DND-41 (cell line): ENCODE measurements at places on chromosomes 2 and 18.

- DNase-seq, result no peak
Measured at GRCh38 chr2:22950431-22950830, 434.5 kb upstream of the KLHL29 start.

DNA sequence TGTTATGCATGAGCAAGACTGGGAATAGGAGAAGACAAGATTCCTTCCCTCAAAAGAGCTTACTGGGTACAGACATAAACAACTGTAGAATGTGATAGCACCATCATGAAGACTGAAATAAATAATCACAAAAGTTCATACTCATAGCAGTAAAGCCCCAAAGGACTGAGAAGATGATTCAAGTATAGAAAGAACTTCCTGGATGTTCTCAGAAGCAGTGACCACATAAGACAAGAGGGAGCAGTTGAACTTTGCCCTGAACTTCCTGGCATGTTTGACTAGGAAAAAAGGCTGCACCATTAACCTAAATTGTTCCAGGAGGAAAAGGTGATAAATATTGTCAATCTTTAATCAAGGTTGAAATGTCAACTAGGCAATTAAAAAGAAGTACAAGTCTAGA, 57.8 kb upstream of the CCDC141 start:
- DNase-seq, result no peak

GRCh38 chr2:60834270-60834717, 47.1 kb upstream of the REL start:
- no peak for DNase-seq

GRCh38 chr2:215668378-215668775, 232.5 kb upstream of the FN1 start:
- no peak for DNase-seq

DNA sequence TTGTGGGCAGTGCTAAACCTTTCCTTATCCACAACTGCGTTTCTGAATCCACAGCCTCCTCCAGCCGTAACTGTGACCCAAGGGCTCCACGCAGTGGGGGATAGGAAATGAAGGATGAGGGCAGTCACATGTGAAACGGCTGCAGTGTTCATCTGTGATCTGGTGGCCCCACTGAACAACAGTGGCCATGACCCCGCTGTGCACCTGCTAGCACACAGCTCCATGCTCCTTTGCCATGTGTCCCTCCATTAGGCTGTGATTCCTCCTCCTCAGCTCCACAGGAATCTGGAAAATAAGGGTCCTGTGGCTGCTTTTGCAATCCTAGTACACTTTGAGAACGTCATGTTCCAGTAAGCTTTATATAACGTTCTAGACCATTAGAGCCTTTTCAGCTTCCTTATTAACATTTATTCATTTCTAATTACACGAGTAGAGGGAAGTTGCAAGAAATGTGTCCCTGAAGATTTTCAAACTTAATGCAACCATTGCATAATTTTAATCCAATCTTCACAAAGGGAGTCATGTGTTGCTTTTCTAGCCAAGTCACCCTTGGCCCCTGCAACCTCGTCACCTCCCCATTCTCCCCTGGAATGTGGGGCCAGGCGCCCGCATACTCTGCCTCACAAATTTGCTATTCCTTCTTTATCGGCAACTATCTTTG, 7.1 kb upstream of the NAPG start:
- no peak for DNase-seq

GRCh38 chr2:122749405-122749804, 994.0 kb downstream of the TSN start:
- no peak for DNase-seq

- no peak for DNase-seq
Measured at GRCh38 chr18:46657115-46657955, at the start of gene LOXHD1. LOXHD1 (minus strand) TSS chr18:46657220; CDS start chr18:46657033, 187 bp downstream.

DNA sequence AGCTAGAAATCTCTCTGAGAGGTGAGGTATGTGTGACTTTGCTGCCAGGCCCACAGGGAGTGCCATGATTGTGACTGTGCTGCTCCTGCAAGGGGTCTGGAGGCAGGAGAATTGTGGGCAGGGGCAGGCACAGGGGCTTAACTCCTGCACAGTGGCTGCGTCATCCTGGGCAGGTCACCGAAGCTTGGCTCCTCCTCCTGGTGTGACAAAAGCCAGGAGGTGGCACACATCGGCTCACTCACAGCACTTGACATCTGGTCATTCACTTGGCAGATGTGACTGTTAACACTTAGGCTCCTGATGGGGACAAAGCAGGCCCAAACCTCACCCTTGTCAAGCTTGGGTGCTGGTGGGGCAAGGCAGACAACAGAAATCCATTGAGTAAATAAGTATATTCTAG, 36.4 kb upstream of the GLI2 start:
- DNase-seq, result no peak

- DNase-seq, result no peak
Measured at GRCh38 chr2:200624658-200625057, 38.8 kb downstream of the AOX1 start.

DNA sequence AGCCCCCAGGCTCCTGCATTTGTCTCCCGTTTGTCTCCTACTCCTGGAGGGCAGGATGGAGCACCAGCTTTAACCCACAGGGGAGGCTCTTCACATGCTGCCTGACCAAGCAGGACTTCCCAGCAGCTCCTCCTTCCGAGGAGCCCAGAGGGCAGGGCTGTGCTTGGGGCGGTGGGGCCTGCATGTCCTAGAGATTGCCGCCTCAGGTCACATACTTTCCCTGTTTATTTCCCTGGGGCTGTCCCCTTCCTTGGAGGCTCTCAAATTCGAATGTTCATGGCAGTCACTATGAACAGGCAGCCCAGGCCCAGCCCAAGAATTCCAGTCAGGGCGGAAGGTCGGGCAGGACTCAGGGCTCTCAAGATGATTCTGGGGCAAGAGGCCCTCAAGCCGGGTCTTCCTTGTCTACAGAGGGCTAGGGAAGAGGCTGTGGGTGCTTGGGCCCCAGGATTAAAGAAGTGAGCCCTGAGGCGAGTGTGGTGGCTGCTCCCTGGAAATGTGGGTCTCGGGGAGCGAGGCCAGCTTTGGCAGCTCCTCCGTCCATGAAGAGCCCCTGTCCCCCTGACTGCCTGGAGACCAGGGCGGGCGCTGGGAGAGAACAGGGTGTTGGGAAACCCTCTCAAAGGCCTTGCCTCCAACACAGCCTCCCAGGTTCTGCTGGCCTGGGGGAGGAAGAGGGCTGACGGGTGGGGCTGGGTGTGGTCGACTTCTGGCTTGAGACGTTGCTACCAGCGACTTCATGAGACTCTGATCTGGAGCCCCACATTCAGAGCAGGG, 48.9 kb upstream of the HPCAL1 start:
- no peak for DNase-seq

DNA sequence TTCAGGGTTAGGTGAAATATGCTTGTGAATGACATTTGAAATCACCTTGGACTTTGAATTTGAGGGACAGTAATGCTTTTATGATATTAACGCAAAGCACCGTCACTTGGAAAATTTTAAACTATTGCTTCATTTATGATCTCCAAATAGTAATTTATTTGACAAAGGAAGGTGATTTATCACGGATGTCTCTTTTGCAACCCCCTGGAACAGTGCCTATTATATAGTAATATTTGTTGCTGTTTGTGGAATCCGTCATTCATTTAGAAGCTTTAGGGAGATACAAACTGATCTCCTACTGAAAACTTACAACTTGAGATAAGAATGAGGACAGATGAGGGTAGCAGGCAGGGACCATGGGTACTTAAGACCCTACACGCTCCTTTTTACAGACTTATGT, 10.7 kb upstream of the ZEB2 start:
- no peak for DNase-seq

DNA sequence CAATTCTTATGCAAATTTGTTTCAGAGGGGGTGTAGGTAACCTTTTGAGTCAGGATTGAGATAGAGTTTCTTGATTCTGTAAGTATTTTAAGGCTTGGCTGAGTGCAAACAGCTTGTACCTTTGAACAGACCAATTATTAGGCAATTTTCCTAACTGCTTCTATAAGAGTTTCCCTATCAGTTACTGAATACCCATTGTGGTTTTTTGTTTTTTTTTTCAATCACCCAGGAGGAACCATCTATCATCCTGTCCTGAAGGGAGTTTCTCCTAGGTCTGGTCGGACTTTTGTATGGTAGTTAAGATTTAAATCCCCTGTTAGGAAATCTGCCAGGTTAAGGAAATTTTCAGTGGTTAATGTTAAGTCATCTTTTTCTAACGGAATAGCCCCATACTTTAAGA, 319.4 kb upstream of the SLC39A10 start:
- no peak for DNase-seq

DNA sequence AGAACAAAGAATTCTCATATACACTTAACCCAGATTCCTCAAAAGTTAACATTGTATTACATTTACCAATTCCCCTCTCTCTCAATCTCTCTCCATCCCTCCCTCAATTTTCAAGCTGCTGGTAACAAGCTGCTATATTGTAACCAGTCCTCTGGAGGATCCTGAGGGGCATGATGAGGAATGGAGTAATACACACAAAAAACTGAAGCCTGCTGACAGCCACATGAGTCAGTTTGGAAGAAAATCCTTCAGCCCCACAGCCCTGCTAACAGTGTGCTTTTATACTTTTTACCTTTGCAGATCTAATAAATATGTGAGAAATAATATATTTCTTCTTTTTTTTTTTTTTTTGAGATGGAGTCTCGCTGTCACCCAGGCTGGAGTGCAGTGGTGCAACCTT, 165.7 kb upstream of the RAB12 start:
- no peak for DNase-seq

- no peak for DNase-seq
Measured at GRCh38 chr2:173673640-173674039, 291.5 kb downstream of the SP3 start.

DNA sequence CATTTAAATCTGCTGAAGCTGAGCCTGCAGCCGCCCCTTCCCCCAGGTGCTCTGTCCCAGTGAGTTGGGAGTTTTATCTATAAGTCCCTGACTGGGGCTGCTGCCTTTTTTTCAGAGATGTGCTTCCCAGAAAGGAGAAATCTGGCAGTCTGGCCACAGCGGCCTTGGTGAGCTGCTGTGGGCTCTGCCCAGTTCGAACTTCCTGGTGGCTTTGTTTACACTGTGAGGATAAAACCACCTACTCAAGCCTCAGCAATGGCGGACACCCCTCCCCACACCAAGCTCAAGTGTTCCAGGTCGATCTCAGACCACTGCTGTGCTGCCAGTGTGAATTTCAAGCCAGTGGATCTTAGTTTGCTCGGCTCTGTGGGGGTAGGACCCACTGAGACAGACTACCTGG, 97.3 kb downstream of the ACAA2 start:
- DNase-seq, result no peak

- no peak for DNase-seq
Measured at GRCh38 chr2:73933194-73933593, 6.5 kb downstream of the DGUOK start.

- no peak for DNase-seq
Measured at GRCh38 chr2:127535422-127535901, at the start of gene MYO7B. MYO7B (plus strand) TSS chr2:127535683; CDS start chr2:127559723, 24,040 bp downstream.

- DNase-seq, result no peak
Measured at GRCh38 chr18:50992351-50992762, 24.5 kb downstream of the ELAC1 start.

- no peak for DNase-seq
Measured at GRCh38 chr2:204665207-204665606, 119.9 kb downstream of the PARD3B start.

GRCh38 chr2:20208476-20208859, 16.5 kb downstream of the SDC1 start:
- no peak for DNase-seq

DNA sequence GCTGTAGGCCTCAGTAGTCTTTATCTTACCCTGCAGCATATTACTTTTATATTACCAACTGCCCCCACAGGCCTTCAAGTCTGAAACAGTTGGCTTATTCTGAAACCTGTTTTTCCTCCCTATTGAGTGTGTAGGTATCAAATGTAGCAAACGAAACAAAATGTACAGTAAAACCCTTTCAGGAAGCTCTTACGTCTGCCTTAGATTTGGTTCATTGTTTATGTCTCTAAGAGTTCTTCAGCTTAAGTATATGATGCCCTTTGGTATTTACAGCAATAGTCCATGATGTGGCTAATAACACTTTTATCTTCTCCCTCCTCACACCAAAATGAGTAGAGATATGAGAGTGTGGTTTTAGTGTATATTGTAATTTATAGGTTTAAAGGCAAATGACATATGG, 108.8 kb downstream of the DOCK10 start:
- DNase-seq, result no peak

DNA sequence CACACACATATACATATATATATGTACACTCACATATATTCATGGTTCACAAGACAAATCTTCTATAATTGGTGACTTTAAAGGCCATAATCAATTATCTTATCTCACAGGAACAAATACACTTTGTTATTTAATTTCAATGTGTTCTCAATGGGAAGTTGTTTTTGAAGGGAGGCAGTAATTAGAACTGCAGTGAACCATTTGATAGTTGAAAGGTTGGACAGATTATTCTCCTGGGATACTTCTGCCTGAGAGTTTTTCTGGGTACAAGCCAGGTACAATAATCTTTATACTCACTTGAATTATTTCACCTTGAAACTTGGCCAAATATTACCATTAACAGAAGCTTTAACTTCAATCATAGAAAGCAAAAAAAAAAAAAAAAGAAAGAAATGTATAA, 546.6 kb upstream of the LRRTM4 start:
- no peak for DNase-seq

GRCh38 chr2:236616624-236617023, 47.0 kb downstream of the ACKR3 start:
- DNase-seq, result no peak

DNA sequence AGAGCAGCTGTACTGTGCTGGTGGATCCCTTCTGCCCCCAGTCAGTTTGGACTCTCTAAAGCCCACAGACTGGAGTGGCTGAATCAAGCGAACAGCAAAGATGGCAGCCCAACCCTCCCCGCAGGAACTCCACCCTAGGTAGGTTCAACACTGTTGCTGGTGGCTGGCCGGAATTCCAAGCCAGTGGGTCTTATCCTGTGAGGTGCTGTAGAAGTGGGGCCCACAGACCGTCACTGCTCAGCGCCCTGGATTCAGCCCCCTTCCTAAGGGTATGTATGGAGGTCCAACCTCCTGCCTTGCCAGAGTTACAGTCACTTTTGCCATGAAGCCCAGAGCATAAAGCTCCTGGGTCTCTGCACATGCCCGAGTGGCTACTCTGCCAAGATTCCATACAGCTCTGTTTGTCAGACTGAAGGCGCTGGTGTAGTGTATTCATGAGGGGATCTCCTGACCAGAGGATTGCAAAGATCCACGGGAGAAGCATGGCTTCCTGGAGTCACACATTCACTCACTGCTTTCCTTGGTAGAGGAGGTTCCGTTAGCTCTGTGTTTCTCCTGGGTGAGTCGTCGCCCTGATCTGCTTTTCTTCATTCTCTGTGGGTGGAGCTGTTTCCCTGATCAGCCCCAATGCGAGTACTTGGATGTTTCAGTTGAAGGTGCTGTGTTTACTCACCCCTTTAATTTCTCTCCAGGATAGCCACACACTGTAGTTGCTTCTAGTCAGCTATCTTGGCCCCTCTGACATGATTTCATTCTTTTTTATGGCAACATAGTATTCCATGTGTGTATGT, 293.6 kb upstream of the THUMPD2 start:
- DNase-seq, result no peak

GRCh38 chr2:45577441-45577840, 33.6 kb downstream of the SRBD1 start:
- no peak for DNase-seq

GRCh38 chr18:9673296-9674251, 34.5 kb upstream of the RAB31 start:
- DNase-seq, result no peak

- DNase-seq, result no peak
Measured at GRCh38 chr18:48997681-48997984, 46.9 kb upstream of the SMAD7 start.
